Activated CD4-positive, alpha-beta T cell treated with anti-CD3 and anti-CD28 coated beads, Interleukin-2, amount 10 ng/mL, durations not matched to agents 24 days and 14 days (primary cell): ENCODE measurements at places on chromosomes 12 and 14.

DNA sequence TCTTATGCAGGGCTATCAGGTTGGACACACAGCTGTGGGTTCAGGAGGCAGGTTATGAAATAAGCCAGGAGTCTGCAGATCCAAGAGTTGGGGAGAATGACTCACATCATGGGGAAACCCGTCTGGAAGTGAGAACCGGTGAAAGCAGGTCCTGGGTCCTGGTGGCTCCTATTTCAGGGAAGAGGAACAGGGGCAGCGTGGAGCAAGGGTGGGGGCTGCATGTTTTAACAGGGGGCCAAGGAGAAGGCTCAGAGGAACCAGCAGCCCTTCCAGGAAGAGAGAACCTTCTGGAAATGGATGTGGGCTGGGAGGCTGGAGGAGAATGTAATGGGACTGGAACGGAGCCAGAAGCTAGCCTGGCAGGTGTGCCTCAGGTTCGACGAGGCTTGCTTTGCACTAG is 7.8 kb upstream of the KRT74 start:
- no peak overlapping the region for H3K27ac ChIP-seq
- no peak for DNase-seq
- peaks cover 21% of the 10 kb centered on the region for H3K4me1 ChIP-seq
- H3K36me3 ChIP-seq = no peaks in the 10 kb centered on the region

DNA sequence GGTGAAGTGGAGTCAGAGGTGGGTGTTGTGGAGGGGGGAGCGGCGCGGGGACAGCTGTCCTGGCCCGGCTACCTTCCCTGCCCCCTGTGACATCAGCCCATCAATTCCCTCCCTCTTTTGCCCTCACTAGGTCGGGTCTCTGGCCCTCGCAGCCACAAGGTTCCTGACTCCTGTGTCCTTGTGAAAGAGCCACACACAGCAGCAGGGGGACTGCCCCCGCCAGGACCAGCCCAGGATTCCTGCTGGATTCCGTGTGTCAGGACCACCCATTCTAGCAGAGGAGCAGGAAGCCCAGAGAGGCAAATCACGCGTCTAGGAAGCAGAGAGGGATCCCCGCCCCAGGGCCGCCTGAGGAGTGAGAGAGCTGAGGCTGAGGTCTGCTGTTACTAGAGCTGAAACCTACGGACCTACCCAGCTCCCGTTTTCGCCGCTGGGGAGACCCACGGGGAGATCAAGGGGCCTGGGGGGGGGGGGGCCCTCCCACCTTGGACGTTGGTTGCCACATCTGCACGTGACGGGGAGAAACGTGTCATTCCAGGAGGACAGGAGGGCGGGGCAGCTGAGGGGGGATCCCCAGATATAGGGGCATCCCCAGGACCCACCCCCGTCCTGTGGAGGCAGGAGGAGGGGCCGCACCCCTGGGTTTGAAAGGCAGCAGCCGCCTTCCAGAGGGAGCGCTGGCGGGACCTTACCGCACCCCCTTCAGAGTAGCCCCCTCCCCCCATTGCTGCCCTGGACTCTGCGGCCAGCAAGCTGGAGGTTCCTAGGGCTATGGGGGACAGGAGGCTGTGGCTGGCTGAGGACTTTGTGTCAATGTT is 12.5 kb upstream of the INF2 start:
- H3K27ac ChIP-seq = peak overlapping the region; percentile 85
- peaks cover 16% of the 10 kb centered on the region for H3K27me3 ChIP-seq
- H3K4me3 ChIP-seq = peak overlapping the region; percentile 77
- no peaks in the 10 kb centered on the region for H3K36me3 ChIP-seq
- peaks cover 26% of the 10 kb centered on the region for H3K4me1 ChIP-seq

DNA sequence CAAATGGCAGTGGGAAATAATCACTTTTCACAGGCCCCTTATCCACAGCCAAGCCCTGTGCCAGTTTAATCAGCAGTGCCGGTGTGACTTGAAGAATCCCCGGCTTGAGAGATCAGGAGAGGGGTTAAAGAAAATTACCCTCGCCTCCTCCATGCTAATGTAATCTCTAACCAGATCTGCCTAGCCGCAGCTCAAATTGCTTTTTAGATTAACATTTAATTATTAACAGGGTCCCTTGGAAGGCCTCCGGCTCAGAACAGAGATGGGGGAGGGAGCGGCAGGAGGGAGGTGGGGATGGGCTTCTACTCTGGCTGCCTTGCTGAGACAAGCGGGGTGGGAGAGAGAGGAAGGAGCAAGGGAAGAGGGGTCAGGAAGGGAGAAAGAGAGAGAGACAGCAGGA is 24.0 kb downstream of the FAM222A start:
- DNase-seq = no peak
- peaks cover 26% of the 10 kb centered on the region for H3K27me3 ChIP-seq
- H3K4me3 ChIP-seq = no peak overlapping the region
- H3K27ac ChIP-seq = no peak overlapping the region

DNA sequence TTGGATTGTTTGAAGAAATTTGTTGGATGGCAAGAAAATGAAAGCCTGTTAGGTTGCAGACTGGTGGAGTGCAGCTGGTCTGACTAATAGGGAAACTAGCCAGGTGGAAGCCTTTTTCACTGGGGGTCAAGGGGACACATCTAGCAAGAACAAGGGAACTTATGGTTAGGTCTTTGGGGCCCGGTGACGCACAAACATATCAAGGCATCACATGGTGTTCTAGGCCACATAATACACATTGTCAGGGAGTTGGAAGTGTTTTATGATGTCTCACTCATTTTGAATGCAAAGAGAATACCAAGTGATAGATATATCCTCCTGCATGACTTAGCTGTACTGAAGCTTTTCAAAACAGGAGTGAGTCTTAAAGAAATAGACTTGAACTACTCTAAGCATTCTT is 351.2 kb downstream of the KCNH5 start:
- H3K4me3 ChIP-seq = no peak overlapping the region
- H3K4me1 ChIP-seq = no peaks in the 10 kb centered on the region
- no peaks in the 10 kb centered on the region for H3K36me3 ChIP-seq
- H3K27ac ChIP-seq = no peak overlapping the region
- DNase-seq = no peak

- H3K4me1 ChIP-seq = no peaks in the 10 kb centered on the region
- H3K36me3 ChIP-seq = no peaks in the 10 kb centered on the region
- H3K27ac ChIP-seq = no peak overlapping the region
- H3K27me3 ChIP-seq = no peaks in the 10 kb centered on the region
These were observed 179.0 kb downstream of the SLC15A4 start for GRCh38 chr12:128644664-128645296.

- DNase-seq = no peak
- H3K4me3 ChIP-seq = no peak overlapping the region
- peaks cover 11% of the 10 kb centered on the region for H3K4me1 ChIP-seq
These were observed 210.6 kb upstream of the EGLN3 start for GRCh38 chr14:34161351-34162082.

DNA sequence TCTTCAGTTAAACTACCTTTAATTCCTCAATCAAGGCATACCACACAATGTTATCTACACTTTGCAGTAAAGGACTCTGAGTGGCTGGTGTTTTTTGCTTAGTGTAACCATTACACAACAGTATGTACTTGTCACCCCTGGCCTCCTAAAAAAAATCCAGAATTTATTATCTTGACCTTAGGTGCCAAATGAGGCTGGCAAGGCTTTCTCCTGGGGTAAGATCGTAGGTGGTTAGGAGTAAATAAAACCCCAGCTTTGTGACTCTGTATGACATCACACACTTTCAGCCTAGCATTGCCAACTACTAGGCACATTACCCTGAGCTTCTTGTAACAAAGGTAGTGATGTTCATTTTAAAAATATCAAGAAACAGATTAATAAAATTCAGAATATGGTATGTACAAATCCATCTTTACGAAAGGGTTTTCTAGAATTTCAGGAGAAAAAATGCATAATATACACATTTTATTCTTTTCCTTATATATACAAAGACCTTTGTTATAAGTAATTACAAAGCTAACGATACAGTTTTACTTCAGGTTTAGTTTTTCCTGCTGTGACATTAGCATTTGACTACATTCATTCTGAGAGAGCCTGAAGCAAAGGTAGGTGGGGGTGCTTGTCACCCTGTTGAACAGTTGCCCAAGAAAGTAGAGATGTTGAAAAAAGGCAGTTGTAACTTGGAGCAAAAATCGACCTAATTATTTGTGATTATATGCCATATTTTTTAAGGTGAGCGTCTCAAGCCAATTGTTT is 13.5 kb downstream of the TCL1A start:
- peaks cover 41% of the 10 kb centered on the region for H3K27me3 ChIP-seq
- H3K4me3 ChIP-seq = no peak overlapping the region
- no peaks in the 10 kb centered on the region for H3K36me3 ChIP-seq
- H3K4me1 ChIP-seq = peaks cover 5% of the 10 kb centered on the region
- H3K27ac ChIP-seq = no peak overlapping the region

DNA sequence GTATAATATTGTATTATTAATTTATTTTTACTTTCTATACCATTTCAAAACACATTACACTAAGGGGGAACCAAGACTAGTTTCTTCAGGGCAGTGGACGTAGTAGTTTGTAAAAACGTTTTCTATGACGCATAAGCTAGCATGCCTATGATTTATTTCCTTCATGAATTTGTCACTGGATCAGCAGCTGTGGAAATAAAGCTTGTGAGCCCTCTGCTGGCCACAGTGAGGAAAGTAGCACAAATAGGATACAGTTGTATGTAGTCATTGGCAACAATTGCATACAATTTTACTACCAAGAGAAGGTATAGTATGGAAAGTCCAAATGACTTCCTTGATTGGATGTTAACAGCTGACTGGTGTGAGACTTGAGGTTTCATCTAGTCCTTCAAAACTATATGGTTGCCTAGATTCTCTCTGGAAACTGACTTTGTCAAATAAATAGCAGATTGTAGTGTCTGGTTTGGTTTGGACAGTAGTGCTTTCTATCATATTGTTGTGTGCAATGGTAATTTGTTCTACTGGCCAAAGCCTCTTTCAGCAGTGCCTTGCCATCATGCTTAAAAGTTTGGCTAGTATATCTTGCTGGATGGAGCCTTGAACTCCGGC is 24.3 kb upstream of the PLEKHD1 start:
- H3K27me3 ChIP-seq = no peaks in the 10 kb centered on the region
- H3K4me3 ChIP-seq = no peak overlapping the region
- no peaks in the 10 kb centered on the region for H3K4me1 ChIP-seq
- peaks cover 18% of the 10 kb centered on the region for H3K36me3 ChIP-seq
- H3K27ac ChIP-seq = no peak overlapping the region
- DNase-seq = peak; percentile 87

DNA sequence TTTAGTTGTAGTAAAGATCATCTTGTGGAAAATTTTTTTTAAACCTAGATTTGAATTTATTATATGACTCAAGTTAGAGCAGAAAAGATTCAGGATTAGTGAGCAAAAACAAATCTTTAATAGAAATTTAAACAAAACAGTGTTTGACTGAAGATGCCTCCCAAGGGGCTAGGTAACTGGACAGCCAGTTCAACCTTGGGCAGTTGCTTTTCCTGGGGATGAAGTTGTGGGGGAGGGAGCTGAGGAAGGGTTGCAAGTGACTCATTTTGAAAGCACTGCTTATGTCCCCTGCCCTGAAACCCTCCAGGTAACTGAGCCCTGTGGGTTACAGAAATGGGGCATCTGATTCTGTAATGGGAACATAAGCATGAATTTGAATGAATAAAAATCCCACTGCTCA is 13.1 kb downstream of the CFAP54 start:
- H3K4me3 ChIP-seq = peak overlapping the region; percentile 64
- peaks cover 2% of the 10 kb centered on the region for H3K36me3 ChIP-seq
- peak; percentile 72 for DNase-seq
- H3K4me1 ChIP-seq = peaks cover 37% of the 10 kb centered on the region
- H3K27me3 ChIP-seq = no peaks in the 10 kb centered on the region

DNA sequence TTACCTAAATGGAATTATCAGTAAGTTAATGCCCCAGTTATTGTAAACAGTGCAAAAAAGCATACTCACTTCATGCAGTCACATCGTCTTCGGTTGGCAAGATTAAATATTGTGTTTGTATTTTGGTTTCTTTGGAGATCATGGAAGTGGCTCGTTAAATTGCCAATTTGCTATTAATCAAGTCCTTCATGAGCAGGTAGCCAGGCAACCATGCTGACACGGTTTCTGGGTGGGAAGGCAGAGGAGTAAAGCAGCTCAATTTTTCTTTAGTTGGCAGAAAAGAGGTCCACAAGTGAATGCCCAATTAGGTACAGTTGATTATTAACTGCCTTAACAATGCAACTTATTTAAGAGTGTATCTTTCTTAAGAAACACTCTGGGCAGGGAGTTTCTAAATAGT is 43.9 kb downstream of the PPP4R3A start:
- DNase-seq = no peak
- no peak overlapping the region for H3K4me3 ChIP-seq
- H3K27ac ChIP-seq = no peak overlapping the region
- H3K36me3 ChIP-seq = peaks cover 77% of the 10 kb centered on the region
- H3K4me1 ChIP-seq = peaks cover 24% of the 10 kb centered on the region
- H3K27me3 ChIP-seq = no peaks in the 10 kb centered on the region

- no peak for DNase-seq
- H3K27me3 ChIP-seq = no peaks in the 10 kb centered on the region
- peaks cover 2% of the 10 kb centered on the region for H3K4me1 ChIP-seq
- H3K36me3 ChIP-seq = no peaks in the 10 kb centered on the region
- no peak overlapping the region for H3K4me3 ChIP-seq
These were observed 299.3 kb upstream of the STXBP6 start for GRCh38 chr14:25349269-25349668.

GRCh38 chr12:121811434-121812319 is 7.9 kb downstream of the SETD1B start:
- peak overlapping the region; percentile 35 for H3K27ac ChIP-seq
- H3K4me3 ChIP-seq = peak overlapping the region; percentile 83

- H3K4me1 ChIP-seq = peaks cover 43% of the 10 kb centered on the region
- H3K27me3 ChIP-seq = peaks cover 34% of the 10 kb centered on the region
- peak within 1 kb of the TSS; percentile 87 for H3K4me3 ChIP-seq
- peaks cover 10% of the 10 kb centered on the region for H3K36me3 ChIP-seq
- peak; percentile 89 for DNase-seq
- peak within 1 kb of the TSS; percentile 88 for H3K27ac ChIP-seq
These were observed at the start of gene DACT1 for GRCh38 chr14:58637391-58638230. TSS of gene DACT1 (plus strand) at chr14:58637962. CDS start at chr14:58638203, 241 bp downstream.

DNA sequence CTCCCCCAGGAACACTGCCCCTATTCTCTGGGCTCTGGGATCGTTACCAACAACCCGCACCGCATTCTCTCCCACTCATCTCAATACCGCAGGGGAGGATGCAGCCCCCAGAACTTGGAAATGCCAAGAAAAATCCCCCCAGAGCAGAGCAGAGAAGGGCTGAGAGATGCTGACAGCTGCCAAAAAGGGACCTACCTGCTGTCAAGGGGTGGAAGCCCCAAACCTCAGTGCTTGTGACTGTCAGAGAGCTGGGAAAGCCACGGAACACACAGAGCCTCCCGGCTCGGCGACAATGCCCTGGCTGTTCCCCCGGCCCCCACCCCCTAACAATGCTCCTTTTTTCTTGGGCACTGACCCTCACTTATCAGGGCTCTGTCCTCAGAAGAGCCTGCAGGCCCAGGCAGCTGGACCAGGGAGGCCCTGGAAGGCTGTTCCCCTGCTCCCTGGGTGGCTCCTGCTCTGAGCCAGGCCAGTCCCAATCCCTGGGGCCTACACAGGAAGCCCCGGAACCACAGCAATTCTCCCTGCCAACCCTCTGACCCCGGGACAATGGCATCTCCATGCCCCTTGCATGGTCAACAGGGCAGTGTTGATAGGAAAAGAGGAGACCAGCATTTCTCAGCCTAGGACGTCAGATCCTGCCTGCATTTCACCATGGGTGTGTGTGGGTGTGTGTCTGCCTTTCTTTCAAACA is 78.9 kb downstream of the ITPK1 start:
- no peak overlapping the region for H3K4me3 ChIP-seq
- H3K27ac ChIP-seq = no peak overlapping the region
- H3K4me1 ChIP-seq = peaks cover 35% of the 10 kb centered on the region
- H3K36me3 ChIP-seq = no peaks in the 10 kb centered on the region
- no peaks in the 10 kb centered on the region for H3K27me3 ChIP-seq
